ENCODE measurements at places on chromosomes 4 and X.

DNA sequence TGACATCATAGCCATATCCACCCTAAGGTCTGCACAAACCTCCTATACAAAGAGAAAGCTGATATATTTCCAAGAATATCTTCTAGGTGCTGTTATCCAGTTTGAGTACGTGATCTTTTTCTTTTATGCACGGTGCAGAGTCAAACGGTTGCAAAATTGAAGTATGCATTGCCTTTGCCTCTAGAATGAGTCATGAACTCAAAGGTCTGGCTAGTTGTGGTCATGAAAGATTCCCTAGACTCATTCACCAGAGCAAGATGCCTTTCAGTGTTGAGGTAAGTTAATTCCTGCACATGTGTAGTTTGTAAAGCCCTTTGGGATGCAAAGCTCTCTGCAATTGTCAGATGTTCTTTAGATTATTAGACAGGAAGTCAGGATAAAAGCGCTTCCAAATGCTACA lies 704.4 kb downstream of the PCDH19 start:
- no peak for DNase-seq

DNA sequence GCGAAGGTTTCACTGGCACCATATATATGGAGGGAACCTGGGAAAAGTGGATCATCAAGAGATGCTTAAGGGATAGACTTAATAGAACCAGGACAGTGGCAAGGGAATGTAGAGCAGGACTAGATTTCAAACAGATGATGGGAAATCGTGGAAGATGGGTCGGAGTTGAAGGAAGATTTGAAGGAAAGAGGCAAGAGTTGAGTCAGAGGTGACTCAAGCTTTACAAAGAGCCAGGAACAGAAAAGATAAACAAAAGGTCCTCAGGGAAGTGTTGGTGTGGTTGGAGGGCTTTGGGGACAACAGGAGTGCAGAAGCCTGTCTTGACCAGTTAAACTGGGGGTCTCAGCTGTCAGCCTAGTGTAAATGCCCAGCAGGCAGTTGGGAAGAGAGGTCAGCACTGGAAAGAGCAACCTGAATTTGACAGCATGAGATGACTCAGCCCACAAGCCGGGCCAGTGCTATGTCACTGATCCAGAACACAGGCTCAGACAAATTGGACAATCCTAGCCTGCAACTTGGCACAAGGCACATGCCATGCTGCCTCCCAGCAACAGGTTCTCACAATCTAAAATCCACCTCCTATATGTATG lies 230.5 kb downstream of the IDS start:
- DNase-seq: no peak

DNA sequence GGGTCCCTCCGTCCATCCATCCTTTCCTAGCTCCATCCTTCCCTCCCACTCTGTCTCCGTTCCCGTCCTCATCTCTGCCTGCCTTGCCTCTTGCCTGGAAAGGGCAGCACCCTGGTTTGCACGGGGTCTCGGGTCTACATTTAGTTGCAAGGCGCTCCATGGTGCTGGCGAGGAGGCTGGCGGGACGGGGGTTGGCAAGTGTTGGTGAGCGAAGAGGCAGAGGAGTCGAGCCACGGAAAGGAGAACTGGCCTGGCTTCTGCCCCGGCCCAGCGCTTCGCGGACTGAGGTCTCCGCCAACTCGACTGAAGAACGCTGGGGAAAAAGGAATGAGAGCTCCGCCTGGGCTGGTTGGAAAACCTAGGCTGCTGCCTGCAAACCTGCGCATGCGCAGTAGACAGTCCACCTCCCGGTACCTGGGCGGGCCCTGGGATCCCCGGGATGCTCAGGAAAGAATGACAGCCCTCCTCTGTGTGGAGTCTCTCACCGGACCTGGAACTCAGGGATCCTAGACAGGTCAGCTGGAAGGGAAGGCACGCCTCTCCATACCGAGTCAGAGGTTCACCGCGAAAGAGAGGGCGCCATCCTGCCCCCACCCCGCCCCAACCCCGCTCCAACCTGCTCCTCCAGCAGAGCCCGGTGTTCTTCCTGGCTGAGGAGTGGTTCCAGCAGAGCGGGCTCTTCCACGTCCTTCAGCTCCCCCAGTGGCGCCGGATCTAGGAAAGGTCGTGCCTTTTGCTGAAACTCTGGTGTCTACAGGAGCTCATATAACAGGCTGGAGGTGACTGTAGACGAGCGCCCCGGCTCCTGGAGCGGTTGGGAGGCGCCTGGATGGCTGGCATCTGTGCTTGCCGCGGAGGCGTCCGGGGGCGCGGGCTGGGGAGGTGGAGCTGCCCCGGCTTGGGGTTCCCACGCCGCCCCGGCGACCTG lies 6.0 kb downstream of the FRG2 start:
- peak; percentile 90 for DNase-seq

GRCh38 chrX:40279762-40280161 lies 182.0 kb upstream of the BCOR start:
- no peak for DNase-seq

DNA sequence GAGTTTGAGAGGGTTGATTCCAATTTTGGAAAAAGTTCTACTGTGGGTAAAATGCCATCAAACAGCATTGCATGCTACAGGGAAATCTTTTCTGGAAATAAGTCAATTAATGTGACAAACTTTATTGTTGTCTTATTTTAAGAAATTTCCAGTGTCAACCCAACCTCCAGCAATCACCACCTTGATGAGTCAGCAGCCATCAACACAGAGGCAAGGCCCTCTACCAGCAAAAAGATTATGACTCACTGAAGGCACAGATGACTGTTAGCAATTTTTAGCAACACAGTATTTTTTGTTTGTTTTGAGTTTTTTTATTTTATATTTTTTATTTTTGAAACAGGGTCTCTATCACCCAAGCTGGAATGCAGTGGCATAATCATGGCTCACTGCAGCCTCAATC lies 165.4 kb upstream of the C1QTNF7 start:
- no peak for DNase-seq

DNA sequence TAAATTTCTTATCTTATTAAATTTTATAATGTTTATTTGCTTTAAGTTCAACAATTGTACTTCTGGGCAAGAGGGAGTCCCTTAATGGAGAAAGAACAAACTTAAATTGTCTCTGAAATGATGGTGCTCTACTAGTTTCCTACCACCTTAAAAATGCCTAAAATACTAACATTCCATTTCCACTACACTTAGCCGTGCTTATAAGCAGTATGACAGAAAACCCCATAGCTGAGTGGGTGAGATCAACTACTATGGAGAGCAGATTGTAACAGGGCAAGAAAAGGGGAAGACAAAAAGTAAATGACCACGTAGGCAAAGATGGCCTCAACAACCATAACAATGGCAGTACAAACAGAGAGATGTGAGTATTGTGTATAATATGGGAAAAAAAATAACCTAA lies 35.0 kb downstream of the RFC1 start:
- DNase-seq: no peak

DNA sequence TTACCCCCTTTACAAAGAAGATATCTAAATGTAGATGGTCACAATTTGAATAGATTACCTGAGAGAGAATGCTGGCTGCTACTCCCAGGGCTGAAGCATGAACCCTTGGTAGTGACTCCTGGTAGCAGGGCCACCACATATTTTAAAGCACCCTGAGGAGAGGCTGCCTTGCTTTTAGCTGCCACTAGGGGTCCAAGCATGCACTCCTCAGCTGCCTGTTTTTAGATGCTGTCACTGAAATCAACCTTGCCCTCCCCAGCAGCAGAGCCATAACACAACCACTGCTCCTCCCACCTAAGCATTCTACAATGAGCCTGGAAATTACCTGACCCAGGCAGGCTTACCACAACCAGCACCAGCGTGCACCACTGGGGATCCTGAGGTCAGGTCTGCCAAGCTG lies 850.9 kb downstream of the FAM133A start:
- no peak for DNase-seq

- no peak for DNase-seq
Observed at GRCh38 chrX:107610667-107611066, 17.6 kb upstream of the PRPS1 start.

DNA sequence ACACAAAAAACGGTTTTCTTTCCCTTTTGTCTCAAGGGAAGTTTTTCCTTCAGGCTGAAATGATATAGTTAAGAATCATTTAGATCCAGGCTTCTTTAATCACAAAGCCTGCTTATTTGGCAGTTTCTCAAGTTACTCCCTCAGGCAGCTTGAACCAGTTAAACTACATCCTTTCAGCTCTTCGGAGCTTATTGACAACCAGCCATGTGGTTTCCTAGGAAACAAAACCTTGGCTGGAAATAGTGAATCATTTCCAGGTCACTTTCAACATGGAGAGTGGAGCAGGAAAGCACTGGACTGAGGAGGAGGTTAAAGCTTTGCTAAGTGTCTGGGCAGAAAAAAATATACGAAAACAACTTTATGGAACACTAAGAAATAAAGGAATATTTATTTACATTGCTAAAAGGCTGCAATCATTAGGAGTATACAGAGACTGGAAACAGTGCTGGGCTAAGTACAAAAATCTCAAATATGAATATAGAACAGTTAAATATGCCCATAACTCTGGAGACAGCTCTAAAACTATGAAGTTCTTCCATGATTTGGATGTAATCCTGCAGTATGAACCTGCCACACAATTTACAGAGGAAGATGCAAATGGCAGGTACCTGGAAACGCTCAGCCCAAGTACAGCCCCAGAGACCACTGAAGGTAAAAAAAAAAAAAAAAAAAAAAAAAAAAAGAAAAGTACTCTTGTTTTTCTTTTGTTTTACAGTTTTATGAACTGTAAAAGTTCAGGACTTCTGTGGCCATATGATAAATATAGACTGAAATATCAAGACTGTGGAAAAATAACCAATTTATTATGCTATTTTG lies 23.2 kb upstream of the AASDH start:
- DNase-seq: peak; percentile 43

DNA sequence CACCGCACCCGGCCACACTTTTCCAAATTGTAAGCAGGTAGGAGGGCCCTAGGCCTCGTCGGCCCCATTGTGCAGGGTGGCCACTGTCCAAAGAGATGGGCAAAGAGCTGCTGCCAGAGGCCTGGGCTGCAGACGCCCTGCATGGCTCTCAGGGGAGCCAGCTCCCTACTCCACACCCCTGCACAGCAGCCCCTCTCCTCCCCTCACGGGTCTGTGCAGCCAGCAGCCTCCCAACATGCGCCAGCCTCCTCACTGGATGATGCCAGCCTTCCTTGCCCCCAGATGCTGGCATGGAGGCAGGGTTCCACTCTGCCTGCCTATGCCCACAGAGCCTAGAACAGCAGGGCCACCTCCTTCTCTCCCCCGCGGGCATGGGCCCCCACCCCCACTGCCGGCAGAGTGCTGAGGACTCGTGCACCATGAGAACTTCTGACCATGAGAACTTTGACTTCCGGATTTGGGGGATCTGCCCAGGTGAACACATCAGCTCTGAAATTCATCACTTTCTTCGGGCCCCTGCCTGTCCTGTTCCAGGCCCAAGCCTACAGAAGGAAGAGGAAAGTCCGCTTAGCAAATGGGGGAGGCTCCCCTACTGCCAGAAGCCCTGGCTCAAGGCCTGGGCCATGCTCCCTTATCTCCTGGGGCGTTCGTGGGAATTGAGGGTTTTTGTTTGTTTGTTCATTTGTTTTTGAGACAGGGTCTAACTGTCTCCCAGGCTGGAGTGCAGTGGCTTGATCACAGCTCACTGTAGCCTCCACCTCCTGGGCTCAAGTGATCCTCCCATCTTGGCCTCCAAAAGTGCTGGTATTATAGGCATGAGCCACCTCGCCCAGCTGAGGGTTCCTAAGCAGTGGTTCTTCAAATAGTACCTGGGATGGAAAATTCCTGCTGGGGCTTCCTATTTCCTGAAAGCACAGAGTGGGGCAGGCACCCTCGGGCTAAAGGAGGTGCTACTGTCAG lies 8.0 kb downstream of the IRAK1 start:
- DNase-seq: no peak
